ENCODE measurements at places on chromosomes 5 and 9. TPM values are rescaled to one million over a fixed set of nuclear protein-coding genes. Genes with fewer than 3 reads are reported as not detected.

TCERG1 gene
- 120 TPM for polyA plus RNA-seq

ANKRD34B gene
- polyA plus RNA-seq: not detected

ADAMTSL1 gene
- 21.0 TPM for polyA plus RNA-seq

GRCh38 chr9:131954299-131954698 lies 125.4 kb downstream of the MED27 start:
- no peak for DNase-seq

GRCh38 chr5:113000466-113000865 lies 23.9 kb downstream of the DCP2 start:
- no peak for DNase-seq

CKMT2 gene
- polyA plus RNA-seq: 5.6 TPM

DNA sequence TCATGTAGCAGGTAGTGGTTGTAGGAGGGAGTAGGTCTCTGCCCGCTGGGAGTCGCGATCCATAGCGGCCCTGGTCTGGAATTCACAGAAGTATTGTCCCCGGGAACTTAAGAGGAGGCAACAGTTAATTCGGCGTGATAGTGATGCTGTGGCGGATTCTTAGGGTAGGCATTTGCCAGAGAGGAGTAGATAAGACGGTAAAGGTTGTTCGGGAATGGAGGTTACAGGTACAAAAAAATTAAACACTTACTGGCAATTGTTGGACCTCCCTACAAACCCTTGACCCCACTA lies 679 bp downstream of the SMC5 start:
- no peak for DNase-seq

DNA sequence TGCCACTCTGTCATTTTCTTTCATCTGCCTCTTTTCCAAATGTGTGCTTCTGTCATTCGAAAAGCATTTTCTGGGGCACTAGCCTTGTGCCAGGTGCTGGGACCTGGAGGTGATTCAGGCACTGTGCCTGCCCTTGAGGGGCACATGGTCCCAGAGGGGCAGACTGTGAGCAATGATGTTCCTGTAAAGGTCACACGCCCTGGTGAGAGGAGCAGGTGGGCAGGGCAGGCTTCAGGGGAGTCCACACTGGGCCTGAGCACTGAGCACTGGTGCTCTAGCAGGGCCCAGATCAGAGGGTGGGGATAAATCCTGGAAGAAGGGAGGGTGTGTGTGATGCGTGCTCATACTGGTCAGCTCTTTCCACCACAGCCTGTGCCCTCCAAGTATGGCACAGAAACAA lies 77.8 kb downstream of the COL15A1 start:
- no peak for DNase-seq

GRCh38 chr5:16957304-16958196 lies 21.5 kb upstream of the MYO10 start:
- DNase-seq: no peak

- DNase-seq: no peak
These were observed 37.8 kb upstream of the SPDL1 start for GRCh38 chr5:169545762-169546161.

FAM219A gene
- polyA plus RNA-seq: 13.3 TPM

TLX3 gene
- not detected for polyA plus RNA-seq
